BE2C (cell line): ENCODE measurements at places on chromosomes 2 and 18.

DNA sequence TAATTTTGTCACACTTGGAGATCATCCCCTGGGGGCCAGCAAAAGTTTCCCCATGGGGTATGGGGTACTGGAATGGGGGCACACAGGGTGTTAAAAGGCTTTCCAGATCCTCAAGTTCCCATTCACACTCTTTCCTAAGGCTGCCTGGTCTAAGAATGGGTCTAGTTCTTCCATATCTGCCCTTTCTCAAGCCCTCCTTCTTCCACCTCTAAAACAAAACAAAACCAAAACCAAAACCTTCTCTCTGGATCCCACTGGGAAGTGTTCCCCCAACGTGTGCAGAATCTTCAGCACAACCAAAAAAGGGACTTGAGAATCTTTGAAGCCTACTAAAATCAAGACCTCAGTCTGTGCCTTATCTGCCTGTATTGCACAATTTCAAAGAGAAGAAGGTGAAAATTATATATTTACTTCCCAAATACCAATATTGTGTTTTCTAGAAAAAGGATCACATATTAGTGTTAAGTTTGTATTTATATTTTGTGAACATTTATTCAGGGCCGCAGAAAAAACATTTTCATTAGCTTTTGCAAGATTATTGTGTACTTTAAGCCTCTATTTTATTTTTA, 207.2 kb upstream of the TCF4 start:
- no peak for DNase-seq

GRCh38 chr2:88873620-88874019, 182.1 kb downstream of the RPIA start:
- DNase-seq = no peak

- DNase-seq = no peak
These were observed 8.6 kb upstream of the INPP5D start for GRCh38 chr2:233051241-233052149.

DNA sequence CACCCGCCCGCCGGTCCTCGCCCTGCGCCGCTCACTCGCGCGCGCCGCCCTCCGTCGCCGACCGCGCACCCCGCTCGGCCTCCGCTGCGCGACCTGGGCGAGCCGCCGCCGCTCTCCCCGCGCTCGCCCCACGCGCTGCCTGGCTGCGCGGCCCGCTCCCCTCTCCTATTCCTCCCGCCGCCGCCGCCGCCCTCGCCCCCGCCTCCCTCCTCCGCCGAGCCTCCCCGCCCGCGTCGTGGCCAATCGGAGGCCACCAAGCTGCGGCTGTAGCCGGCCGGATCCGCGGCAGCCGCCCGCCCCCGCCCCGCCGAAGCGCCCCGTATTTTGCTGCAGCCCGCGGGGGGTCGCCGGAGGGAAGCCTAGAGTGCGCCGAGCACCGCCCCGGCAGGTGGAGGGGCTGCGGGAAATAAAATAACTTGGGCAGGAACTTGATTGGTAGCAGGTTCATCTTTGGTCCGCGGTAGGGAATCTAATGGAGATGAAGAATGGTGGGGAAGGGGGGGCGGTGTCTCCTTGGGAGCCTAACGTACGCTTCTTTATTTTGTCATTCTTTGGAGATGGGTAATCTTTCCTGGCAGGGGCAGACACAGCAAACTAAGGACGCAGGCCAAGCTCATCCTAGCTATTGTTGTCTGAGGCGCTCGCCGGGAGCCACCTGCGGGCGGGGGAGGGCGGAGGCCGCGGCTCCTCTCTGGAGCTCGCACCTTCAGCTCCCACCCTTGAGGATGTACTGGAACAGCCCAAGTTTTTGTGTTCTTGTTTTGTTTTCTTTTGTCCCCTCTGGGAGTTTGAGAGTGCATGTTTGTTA, 1.1 kb upstream of the CDH2 start:
- peak; percentile 83 for DNase-seq

- peak; percentile 23 for DNase-seq
These were observed 124.4 kb upstream of the PXDN start for GRCh38 chr2:1868683-1869141.
